ENCODE measurements at places on chromosomes 2 and 18. TPM values are rescaled to one million over a fixed set of nuclear protein-coding genes. Genes with fewer than 3 reads are reported as not detected.
A peak's percentile ranks its signal among the peaks of the same experiment; 100 is the strongest.

- no peak overlapping the region for H3K4me3 ChIP-seq
- DNase-seq, result no peak
- H3K36me3 ChIP-seq, result no peaks in the 10 kb centered on the region
- H3K4me1 ChIP-seq, result no peaks in the 10 kb centered on the region
- no peaks in the 10 kb centered on the region for H3K27me3 ChIP-seq
Observed at GRCh38 chr2:206543073-206543472, 99.2 kb upstream of the FAM237A start.

The ANTXR1 gene
- total RNA-seq, result 21.6 TPM

DNA sequence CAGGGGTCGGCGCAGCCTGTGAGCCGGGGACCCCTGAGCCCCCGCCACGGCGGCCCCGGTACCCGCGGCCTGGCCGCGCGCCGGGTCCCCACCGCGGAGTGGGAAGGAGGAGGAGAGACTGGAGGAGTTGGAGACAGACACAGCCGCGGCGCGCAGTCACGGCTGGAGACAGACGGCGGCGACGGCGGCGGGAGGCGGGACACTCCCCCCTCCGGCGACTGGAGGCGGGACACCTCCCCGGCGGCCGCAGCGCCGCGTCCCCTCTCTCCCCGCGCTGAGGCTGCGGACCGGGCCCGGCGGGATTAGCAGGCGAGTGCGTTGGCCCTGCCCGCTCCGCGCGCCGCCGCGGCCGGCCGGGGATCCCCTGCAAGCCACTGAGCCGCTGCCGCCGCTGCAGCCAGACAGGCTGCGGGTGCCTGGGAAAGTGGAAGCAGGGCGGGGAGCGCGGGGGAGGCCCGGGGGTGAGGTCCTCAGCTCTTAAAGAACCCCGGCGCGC, 1.0 kb upstream of the LDLRAD4 start:
- no peaks in the 10 kb centered on the region for H3K27me3 ChIP-seq
- H3K4me3 ChIP-seq, result peak overlapping the region; percentile 91
- H3K4me1 ChIP-seq, result peaks cover 30% of the 10 kb centered on the region
- peak overlapping the region; percentile 68 for H3K27ac ChIP-seq

The RAB6D gene
- total RNA-seq, result not detected

The STPG4 gene
- not detected for total RNA-seq

GRCh38 chr2:219829667-219830352, 202.4 kb downstream of the SLC4A3 start:
- no peak for DNase-seq
- H3K4me1 ChIP-seq, result no peaks in the 10 kb centered on the region
- H3K27me3 ChIP-seq, result no peaks in the 10 kb centered on the region
- no peak overlapping the region for H3K4me3 ChIP-seq

DNA sequence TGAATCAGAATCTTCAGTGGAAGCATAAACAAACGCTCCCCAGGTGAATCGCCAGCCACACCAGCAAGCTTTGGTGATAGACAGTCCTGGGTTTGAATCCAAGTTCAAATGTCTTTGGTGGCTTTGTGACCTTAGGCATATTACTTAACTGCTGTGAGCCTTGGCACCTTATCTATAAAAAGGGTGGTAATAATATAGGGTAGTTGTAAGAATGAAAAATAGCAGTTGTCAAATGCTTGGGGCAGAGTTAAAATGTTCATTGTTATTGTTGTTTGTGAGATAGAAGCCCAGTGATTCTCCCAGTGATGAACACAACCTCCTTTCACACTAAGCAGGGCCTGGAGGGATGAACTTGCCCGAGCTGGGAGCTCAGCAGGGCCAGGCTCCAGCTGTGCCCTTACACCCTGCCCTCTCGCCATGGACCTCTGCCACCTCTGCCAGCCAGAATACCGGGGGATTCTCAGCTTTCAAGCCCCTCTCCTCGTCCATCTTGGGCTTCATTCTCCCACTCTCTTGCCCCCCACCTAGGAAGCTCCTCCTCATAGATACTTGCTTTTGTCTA, 6.1 kb upstream of the TMBIM1 start:
- no peaks in the 10 kb centered on the region for H3K27me3 ChIP-seq
- peak overlapping the region; percentile 99 for H3K27ac ChIP-seq
- H3K36me3 ChIP-seq, result no peaks in the 10 kb centered on the region
- no peak for DNase-seq
- peaks cover 56% of the 10 kb centered on the region for H3K4me1 ChIP-seq
- no peak overlapping the region for H3K4me3 ChIP-seq

The NGEF gene
- 27.5 TPM for total RNA-seq

DNA sequence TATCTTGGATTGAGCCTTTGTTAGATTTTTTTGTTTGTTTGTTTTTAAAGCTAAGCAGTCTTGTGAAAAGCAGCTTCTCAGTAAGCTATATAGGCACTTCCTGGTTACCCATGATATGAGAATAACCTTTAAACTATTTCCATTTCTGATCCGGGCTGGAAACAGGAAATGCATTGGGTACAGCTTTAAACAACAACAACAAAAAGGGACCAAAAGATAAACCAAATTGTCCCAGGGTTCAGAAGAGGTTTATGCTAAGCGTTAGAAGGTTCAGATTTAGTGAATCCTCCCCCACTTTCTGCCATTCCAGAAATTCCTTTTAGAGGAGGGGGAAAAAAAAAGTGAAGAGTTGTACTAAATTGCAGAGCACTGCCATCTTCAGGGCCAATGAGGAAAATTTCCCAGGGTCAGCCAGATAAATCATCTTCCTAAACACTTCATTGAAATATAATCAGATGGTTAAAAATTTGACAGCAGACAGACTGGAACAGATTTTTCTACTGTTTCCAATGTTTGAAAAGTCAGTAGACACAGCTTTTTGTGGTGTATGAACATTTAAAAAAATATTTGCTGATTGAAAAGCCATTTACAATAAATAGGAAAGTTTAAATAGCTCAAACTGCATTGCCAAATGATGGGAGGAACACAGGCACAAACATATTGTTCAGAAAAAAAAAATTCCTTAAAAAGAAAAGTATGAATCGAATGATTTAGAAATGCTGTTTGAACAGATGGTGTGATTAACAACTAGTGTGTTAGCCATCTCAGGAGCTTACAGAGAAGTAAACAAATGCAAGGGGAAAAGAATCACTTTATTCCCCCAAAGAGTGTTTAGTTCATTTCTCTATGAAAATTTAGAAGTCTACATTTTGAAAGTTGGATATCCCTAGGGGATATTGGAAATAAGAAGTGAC, 189.9 kb upstream of the TANK start:
- H3K4me3 ChIP-seq, result no peak overlapping the region
- H3K36me3 ChIP-seq, result no peaks in the 10 kb centered on the region
- H3K27me3 ChIP-seq, result no peaks in the 10 kb centered on the region
- peak overlapping the region; percentile 43 for H3K27ac ChIP-seq

GRCh38 chr2:9287400-9288045, 80.9 kb downstream of the ASAP2 start:
- H3K4me1 ChIP-seq, result peaks cover 47% of the 10 kb centered on the region
- no peak for DNase-seq
- no peaks in the 10 kb centered on the region for H3K27me3 ChIP-seq
- H3K36me3 ChIP-seq, result no peaks in the 10 kb centered on the region
- no peak overlapping the region for H3K27ac ChIP-seq

DNA sequence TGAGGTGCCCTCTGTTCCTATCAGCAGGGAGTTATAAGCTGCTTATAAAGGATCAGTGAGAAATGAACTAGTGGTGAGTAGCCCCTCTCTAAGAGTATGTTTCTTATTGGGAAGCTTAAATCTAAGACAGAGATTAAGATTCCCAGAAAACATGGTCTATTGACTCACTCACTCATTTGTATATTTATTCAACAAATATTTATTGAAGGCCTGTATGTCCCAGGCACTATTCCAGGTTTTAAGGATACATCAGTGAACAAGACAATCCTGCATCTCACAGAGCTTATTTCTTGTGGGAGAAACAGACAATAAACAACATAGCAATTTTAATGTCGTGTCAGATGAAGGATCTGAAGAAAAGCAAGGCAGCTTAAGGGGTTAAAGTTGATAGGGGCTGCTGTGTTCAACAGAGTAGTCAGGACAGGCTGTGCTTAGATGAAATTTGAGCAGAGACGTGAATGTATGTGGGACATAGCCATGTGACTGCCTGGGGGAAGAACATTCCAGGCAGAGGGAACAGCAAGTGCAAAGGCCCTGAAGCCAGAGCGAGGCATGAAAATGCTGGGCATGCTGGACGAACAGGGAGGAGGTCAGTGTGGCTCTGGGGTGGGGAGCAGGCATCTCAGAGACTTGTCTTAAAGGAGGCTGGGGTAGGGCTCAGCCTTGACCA, 14.8 kb upstream of the PSD4 start:
- H3K4me3 ChIP-seq, result no peak overlapping the region
- no peaks in the 10 kb centered on the region for H3K27me3 ChIP-seq
- no peaks in the 10 kb centered on the region for H3K36me3 ChIP-seq
- H3K4me1 ChIP-seq, result peaks cover 12% of the 10 kb centered on the region

DNA sequence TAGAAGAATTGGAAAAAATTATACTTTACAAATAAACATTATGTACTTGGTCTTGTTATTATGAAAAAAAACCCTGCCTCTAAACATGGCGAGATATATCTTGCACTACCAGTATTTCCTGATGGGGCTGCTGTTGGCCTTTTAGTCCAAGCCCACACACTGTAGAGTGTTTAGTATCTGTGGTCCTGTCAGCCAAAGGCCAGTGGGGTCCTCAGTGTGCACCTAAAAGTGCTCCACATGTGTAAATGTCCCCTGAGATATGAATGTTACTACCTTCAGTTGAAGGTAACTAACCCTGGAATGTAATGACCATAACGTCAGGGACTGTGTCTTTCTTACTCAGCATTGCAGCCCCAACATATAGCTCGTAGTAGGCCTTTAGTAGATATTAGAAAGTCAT, 71.1 kb upstream of the HK2 start:
- H3K36me3 ChIP-seq, result no peaks in the 10 kb centered on the region
- peaks cover 11% of the 10 kb centered on the region for H3K4me1 ChIP-seq
- no peak overlapping the region for H3K4me3 ChIP-seq
- no peaks in the 10 kb centered on the region for H3K27me3 ChIP-seq
- no peak for DNase-seq

DNA sequence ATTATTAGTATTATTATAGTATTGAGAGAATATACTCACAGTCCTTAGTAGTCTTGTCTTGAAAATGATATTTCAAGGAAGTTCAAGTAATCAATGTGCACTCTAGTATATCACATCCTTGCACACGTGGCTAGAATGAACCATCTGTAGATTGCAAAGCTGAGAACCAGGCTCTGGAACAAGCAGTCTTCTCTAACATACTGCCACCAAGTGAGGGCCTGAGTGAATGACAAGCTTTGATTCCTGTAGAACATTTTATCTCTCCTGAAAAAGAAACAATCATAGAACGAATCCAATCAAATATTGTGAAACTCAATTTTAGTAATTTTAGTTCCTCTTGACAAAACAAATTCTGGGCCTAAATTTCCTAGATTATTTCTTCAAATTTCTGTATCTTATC, 55.3 kb upstream of the SULT1C3 start:
- DNase-seq, result peak; percentile 28
- no peak overlapping the region for H3K27ac ChIP-seq
- no peaks in the 10 kb centered on the region for H3K4me1 ChIP-seq
- H3K36me3 ChIP-seq, result no peaks in the 10 kb centered on the region
- H3K27me3 ChIP-seq, result no peaks in the 10 kb centered on the region

DNA sequence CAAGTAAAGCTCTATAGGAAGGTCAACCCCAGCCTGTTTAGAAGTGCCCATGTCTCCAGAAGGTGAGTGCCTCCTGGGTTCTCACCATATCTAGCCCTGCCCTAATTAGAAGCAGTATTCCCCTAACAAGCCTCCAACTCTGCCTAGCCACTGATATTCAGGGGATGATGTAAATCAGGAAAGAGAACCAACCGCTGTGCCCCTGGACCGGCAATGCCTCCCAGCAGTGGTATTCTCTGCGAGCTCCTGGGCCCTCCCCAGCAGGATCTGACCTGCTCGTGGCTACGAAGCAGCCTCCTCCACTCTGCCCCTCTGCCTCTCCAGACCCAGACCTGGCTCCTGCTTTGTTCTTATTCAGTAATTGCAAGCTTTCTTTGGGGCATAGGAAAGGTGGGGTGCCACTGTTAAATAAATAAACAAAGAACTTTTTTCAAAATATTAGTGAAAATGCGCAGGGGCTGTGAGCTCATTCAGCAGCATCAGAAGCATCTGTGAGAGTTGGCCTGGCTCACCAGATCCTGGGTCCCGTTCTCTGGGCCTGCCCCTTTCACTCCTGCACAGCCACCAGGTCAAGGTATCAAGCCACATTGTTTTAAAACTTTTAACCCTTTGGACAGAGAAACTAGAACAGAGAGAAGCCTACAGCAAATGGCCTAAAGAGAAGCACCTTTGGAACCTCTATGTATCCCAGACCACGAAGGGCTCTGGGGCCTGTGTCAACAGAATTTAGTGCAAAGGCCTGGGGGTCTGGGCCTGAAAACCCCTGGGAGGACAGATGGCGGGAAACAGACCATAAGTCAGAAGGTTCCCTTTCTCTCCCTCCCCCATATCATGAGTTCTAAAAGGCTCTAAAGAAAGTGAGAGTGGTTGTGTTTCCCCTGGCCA, 11.9 kb downstream of the MREG start:
- no peak for DNase-seq
- no peak overlapping the region for H3K4me3 ChIP-seq
- H3K27me3 ChIP-seq, result no peaks in the 10 kb centered on the region

- H3K4me1 ChIP-seq, result no peaks in the 10 kb centered on the region
- H3K36me3 ChIP-seq, result no peaks in the 10 kb centered on the region
- no peak overlapping the region for H3K27ac ChIP-seq
- no peaks in the 10 kb centered on the region for H3K27me3 ChIP-seq
- H3K4me3 ChIP-seq, result no peak overlapping the region
Observed at GRCh38 chr2:236623816-236624215, 54.2 kb downstream of the ACKR3 start.

DNA sequence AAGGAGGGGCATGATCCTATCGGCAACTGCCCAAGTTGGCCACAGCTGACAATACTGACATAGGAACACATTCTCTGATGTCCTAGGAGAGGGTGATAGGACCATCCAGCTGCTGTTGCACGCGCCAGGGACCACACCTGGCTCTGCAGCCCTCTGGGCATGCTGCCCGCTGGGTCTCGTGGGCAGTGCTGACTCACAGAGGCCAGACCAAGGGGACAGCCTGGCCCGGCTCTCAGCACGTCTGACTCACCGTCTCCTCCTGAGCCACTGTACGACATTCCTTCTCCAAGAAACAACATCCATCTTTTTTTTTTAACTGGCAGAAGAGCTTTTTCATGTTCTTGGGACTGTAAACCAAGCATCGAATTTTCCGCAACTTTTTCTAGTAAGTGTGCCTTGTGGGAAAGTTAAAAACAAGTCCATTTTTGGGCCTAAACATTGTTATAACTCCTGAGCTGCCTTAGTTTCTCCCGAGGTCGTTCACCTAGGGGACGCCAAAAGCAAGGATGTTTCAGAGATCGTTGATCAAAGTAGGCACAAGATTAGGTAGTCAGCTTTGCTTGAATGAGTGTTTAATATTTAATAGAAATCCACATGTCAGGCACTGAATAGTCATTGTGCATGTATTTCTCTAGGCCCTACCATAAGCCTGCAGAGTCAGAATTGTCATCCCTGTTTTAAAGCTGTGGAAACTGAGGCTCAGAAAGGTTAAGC, 100.3 kb downstream of the TTC32 start:
- no peaks in the 10 kb centered on the region for H3K4me1 ChIP-seq
- DNase-seq, result peak; percentile 82
- peak overlapping the region; percentile 26 for H3K27ac ChIP-seq
- H3K36me3 ChIP-seq, result no peaks in the 10 kb centered on the region
- H3K4me3 ChIP-seq, result no peak overlapping the region

- peaks cover 4% of the 10 kb centered on the region for H3K36me3 ChIP-seq
- no peaks in the 10 kb centered on the region for H3K27me3 ChIP-seq
- H3K4me3 ChIP-seq, result no peak overlapping the region
Observed at GRCh38 chr2:108220942-108221541, 18.7 kb upstream of the SULT1C3 start.

Measured in stomach (tissue), 19 donors.